Lung (tissue), 17 donors: ENCODE measurements at places on chromosomes 16 and 17. TPM values are rescaled to one million over a fixed set of nuclear protein-coding genes. Genes with fewer than 3 reads are reported as not detected.

The KRT16 gene
- polyA plus RNA-seq: 0.18 TPM

The CIBAR2 gene
- 11.8 TPM for polyA plus RNA-seq

The FADS6 gene
- polyA plus RNA-seq: not detected

The NUPR1 gene
- 828 TPM for polyA plus RNA-seq

The NR1D1 gene
- 8.7 TPM for polyA plus RNA-seq

The SCN4A gene
- polyA plus RNA-seq: 0.12 TPM

The DHRS7C gene
- not detected for polyA plus RNA-seq

The HEATR3 gene
- 12.0 TPM for polyA plus RNA-seq

The NLRC3 gene
- 1.1 TPM for polyA plus RNA-seq

The PIMREG gene
- polyA plus RNA-seq: 0.35 TPM

The PTGES3L gene
- 0.69 TPM for polyA plus RNA-seq

The TMEM114 gene
- not detected for polyA plus RNA-seq

The FBXO39 gene
- polyA plus RNA-seq: not detected

The KRTAP1-5 gene
- not detected for polyA plus RNA-seq

The IGSF6 gene
- 41.9 TPM for polyA plus RNA-seq

The STH gene
- not detected for polyA plus RNA-seq

The SALL1 gene
- not detected for polyA plus RNA-seq

The BEAN1 gene
- 0.20 TPM for polyA plus RNA-seq

The CCDC137 gene
- 16.6 TPM for polyA plus RNA-seq

The ARL5C gene
- polyA plus RNA-seq: not detected

The SLC12A3 gene
- 0.04 TPM for polyA plus RNA-seq

The KRTAP3-1 gene
- polyA plus RNA-seq: not detected

The VAT1L gene
- polyA plus RNA-seq: 0.14 TPM

The TEX14 gene
- 0.13 TPM for polyA plus RNA-seq

The EVPLL gene
- 4.3 TPM for polyA plus RNA-seq

The SAMD14 gene
- 6.2 TPM for polyA plus RNA-seq

The LLGL2 gene
- polyA plus RNA-seq: 195 TPM

The GALR2 gene
- polyA plus RNA-seq: 0.20 TPM

The PDE6G gene
- polyA plus RNA-seq: 2.1 TPM

The CDH15 gene
- polyA plus RNA-seq: 2.1 TPM

The PRMT7 gene
- polyA plus RNA-seq: 38.3 TPM

The SLFN5 gene
- 8.5 TPM for polyA plus RNA-seq

The KRTAP16-1 gene
- polyA plus RNA-seq: not detected

The ABCC3 gene
- polyA plus RNA-seq: 10.3 TPM

The USP36 gene
- polyA plus RNA-seq: 22.2 TPM

The TBC1D3I gene
- 0.39 TPM for polyA plus RNA-seq

The SERPINF2 gene
- polyA plus RNA-seq: 74.9 TPM

The PRDM7 gene
- polyA plus RNA-seq: not detected

The GRAPL gene
- 6.1 TPM for polyA plus RNA-seq

The CHST4 gene
- 0.92 TPM for polyA plus RNA-seq

The PLA2G10 gene
- polyA plus RNA-seq: 10.1 TPM

The BAIAP3 gene
- polyA plus RNA-seq: 4.5 TPM

The OTOP3 gene
- not detected for polyA plus RNA-seq

The TSPOAP1 gene
- polyA plus RNA-seq: 17.1 TPM

The CCDC200 gene
- 0.14 TPM for polyA plus RNA-seq

The G6PC1 gene
- not detected for polyA plus RNA-seq

The CDH16 gene
- polyA plus RNA-seq: 0.25 TPM

The ARL17A gene
- 2.2 TPM for polyA plus RNA-seq

The WDR81 gene
- 26.0 TPM for polyA plus RNA-seq

The POLR3K gene
- 15.7 TPM for polyA plus RNA-seq

The CDT1 gene
- 2.0 TPM for polyA plus RNA-seq

The KRT31 gene
- not detected for polyA plus RNA-seq

The KCNG4 gene
- not detected for polyA plus RNA-seq

The ABCA6 gene
- 8.7 TPM for polyA plus RNA-seq

The NTN3 gene
- polyA plus RNA-seq: not detected

The GALK1 gene
- polyA plus RNA-seq: 35.2 TPM

The PRM2 gene
- polyA plus RNA-seq: not detected

The ANKRD40CL gene
- polyA plus RNA-seq: not detected

The AOC2 gene
- 1.6 TPM for polyA plus RNA-seq
